ENCODE measurements at places on chromosomes 3 and 15.
A peak's percentile ranks its signal among the peaks of the same experiment; 100 is the strongest.

DNA sequence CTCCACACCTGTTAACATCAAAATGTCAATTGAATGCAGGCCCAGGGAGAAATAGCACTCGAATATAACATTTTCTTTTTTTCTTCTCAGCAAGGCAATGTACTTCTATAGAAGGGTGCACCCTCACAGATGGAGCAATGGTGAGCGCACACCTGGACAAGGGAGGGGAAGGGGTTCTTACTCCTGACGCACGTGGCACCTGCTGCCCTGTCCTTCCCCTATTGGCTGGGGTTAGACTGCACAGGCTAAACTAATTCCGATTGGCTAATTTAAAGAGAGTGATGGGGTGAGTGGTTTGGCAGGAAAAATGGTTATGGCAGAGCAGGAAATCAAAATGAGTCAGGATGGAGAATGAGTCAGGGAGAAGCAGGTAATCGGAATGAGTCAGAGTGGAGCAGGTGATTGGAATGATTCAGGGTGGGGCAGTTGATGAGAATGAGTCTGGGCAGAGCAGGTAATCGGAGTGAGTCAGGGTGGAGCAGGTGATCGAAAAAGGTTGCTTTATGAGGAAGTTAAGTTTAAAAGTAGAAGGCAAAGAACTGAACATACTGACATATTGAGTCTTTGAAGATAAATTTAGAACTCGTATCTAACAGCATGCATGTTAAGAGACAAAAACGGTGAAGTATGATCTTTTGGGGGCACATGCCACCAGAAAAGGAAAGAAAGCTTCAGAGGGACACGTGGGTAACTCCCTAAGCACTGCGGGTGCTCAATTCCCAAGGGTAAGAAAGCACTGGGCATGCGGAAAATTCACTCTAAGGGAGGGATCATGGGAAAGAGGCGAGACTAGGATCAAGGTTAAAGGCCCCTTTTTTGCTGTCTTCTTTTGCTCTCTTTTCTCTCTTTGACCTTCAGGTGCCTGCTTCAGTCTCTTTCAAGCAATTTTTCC lies 72.9 kb upstream of the GALNT15 start:
- no peak for DNase-seq

DNA sequence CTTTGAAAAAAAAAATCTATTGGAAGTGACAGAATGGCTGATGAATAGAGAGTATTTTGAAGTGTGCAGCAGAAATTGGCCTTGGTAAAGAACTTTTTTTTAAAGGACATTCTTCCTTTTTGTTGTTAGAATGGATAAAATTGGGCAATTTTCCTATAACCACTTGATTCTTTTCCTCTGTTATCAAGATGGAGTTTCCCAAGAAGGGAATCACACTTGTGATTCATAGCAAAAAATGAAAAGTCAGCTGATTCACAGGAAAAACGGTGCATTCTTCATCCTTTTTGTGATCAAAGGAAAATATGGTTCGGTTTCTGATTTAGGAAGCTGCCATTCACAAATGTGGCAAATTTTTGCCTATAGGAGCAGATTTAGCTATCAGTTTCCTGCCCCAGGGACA lies 486.8 kb downstream of the GBE1 start:
- DNase-seq = no peak

- no peak for DNase-seq
Measured at GRCh38 chr3:147305533-147306250, 100.7 kb downstream of the ZIC4 start.

DNA sequence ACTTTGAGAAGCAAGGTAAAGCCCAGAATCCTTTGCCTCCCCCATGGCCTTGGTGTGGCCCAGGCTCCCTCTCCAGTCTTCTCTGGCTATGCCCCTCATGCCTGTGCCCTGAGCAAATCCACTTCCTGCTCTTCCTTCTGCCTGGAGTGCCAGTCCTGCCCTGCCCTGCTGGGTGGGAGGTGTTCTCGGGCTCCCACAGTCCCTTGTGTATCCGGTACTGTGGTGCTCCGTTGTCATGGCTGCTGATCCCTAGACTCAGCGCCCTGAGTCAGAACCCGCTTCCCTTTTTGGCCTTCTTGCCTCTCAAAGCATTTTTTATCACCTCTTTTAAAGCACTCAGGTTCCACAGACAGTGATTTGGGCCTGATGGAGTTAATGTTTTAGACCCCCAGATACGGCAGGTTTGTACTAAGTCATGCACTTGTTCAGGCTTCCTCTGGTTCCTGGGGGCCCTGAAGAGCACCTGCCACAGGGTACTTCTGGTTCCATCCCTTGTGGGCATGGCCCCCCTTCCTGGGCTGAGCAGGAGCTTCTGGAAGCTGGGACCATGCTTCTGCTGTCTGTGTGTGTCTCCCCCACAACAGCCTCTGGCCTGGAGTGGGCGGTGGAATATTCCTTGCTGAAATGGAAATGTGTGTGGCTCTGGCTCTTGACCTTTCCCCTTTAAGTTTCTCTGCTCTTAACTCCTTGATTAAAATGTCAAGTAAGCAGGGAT lies 29.6 kb upstream of the ADAMTS7 start:
- DNase-seq = no peak

GRCh38 chr15:43285609-43286037 lies 18.9 kb upstream of the TGM5 start:
- DNase-seq = peak; percentile 48

GRCh38 chr3:152195206-152195605 lies 73.5 kb upstream of the MBNL1 start:
- DNase-seq = no peak

GRCh38 chr15:69467636-69468035 lies 15.0 kb downstream of the RPLP1 start:
- peak; percentile 54 for DNase-seq

- DNase-seq = no peak
Measured at GRCh38 chr15:59410391-59410896, 27.5 kb upstream of the FAM81A start.

DNA sequence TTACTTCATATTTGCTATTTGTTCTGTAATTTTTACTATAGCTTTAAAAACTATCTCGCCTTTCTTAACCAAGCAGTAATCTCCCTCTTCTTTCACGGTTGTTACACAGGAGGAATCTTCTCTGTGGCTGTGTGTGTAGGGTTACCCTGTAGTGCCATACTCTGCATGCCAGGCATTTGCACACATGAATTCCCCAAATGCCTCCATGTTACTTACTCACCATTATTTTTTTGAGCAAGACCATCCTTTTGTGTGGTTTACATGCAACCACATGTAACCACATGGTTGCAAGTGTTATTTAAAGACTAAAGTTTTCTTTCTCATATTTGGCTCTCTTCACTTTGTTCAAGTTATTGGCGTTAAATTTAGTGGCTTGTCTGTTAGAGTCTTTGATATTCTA lies 45.5 kb downstream of the HPS3 start:
- DNase-seq = no peak

GRCh38 chr3:158420654-158421396 lies 150.2 kb upstream of the MLF1 start:
- DNase-seq = no peak

DNA sequence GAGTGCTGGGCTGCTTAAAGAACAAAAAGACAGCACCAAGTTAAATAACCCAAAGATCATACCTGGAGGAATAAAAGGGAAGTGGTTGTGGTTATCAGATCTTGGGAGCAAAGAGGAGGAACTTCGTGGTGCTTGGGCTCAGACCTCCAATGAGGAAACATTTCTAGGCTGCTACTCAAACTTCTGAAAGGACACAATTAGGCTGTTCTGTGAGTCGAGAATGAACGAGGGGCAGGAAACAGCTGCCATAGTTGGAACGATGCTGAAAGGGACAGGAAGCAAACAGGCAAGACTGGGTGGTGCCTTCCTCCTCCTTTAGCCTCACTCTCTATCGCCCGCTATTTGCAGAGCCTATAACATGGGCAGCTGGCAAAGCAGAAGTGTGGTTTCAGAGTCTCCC lies 276.3 kb upstream of the ARRDC4 start:
- no peak for DNase-seq

DNA sequence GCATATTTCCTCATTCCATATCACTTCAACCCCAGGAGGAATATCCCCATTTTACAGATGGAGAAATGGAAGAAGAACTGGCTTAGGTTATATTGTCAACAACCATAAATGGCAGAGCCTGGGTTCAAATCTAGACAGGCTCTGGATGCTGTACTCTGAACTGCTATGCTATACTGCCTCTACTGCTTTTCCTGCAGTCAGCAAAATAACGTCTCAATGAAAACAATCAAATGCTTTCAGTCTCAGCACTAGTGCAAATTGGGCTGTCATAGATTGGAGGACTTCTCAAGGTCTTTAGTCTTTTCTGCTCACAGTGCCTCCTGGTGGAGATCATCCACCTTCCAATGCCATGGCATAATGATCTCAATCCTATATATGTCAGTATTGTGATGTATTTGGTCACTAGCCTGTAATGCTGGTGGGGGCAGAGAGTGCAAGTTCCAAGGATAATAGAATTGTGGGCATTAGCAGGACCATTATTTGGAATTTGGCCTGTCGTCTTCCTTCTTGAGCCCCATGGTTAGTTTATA lies 285.0 kb downstream of the CLSTN2 start:
- DNase-seq = no peak

DNA sequence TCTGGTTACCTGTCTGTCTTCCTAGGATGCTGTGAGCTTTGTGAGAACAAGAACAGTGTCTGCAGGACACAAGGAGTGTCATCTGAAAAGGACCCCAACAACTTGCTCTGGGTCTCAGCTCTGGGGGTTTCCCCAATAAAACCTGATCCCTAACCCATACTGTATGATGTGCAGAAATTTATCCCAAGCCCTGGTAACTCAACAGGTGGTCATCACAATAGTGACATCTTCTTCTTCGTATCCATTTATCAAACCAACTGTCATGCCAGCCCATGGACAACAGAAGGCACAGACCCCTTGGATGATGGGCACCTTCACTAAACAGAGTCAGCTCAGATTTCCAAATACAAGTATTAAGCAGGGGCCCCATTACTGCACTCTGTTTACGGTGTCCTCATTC lies 127.5 kb downstream of the UACA start:
- DNase-seq = no peak

- peak; percentile 64 for DNase-seq
Measured at GRCh38 chr15:43517354-43518196, at the start of gene MAP1A. MAP1A (plus strand) TSS chr15:43517608; CDS start chr15:43521474, 3,866 bp downstream.

GRCh38 chr3:44862226-44862637 lies 520 bp downstream of the TMEM42 start:
- DNase-seq = peak; percentile 57

DNA sequence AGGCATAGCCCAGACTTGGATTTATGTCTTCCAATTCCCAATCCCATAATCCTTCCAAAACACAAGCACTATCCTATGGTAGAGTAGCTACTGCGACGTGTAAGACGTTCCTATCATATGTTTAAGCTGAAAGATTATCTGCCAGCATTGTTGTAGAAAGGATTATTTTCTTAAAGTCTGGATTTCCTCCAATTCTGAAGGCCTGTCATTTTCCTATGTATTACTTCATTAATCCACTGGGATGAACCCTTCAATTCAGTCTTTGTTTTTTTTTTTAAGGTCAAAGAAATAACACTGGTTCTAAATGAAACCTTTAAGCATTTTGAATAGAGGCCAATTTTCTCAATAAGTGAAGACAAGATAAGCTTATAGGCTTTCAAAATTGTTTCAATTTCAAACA lies 289.0 kb downstream of the SLC9A9 start:
- no peak for DNase-seq

GRCh38 chr15:39896846-39897245 lies 23.2 kb downstream of the GPR176 start:
- DNase-seq = no peak

DNA sequence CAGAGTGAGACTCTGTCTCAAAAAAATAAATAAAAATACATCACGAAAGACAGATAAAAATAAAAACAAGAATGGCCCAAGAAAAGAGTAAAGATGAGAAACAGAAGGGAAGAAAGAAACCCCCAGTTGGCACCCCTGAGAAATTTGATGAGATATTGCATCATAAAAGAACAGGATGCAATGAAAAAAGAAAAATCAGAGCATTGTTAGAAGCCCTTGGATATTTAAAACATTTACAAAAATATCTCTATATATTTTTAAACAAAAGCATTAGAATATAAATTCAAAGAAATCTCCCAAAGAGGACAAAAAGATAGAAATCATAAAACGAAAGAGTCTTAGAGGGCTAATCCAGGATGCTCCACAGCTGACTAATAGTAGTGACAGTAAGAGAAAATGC lies 18.6 kb upstream of the ZBTB38 start:
- DNase-seq = no peak

- no peak for DNase-seq
Measured at GRCh38 chr3:67083277-67083676, 85.2 kb downstream of the KBTBD8 start.

- no peak for DNase-seq
Measured at GRCh38 chr3:188310270-188310710, 156.3 kb downstream of the LPP start.

DNA sequence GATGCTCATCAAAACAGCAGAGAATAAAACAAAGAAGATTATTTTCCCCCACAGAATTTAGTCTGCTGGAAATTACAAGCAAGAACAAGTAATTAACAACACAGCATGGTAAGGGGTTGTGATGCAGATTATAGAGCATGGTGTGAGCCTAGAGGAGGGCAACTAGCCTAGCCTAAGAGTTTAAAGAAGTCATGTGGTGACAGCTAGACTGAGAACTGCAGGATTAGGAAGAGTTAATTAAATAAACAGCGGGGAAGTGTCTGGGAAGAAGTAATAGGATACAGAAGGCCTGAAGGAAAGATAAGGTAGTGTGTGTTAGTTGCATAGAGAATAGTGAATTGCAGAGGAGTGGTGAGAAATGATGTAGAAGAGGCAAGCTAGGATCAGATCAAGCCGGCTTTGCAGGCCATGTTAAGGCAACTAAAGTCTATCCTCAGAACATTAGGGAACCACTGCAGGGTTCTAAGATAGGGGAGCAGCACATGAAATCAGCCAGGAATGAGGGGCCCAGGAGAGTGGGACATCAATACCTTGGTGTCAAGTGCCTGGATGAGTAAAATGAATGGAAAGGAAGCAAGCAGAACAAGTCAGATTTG lies 11.9 kb upstream of the PKM start:
- DNase-seq = no peak

GRCh38 chr15:60057554-60057953 lies 53.4 kb downstream of the FOXB1 start:
- no peak for DNase-seq

GRCh38 chr15:85618228-85618505 lies 176.6 kb downstream of the KLHL25 start:
- no peak for DNase-seq

DNA sequence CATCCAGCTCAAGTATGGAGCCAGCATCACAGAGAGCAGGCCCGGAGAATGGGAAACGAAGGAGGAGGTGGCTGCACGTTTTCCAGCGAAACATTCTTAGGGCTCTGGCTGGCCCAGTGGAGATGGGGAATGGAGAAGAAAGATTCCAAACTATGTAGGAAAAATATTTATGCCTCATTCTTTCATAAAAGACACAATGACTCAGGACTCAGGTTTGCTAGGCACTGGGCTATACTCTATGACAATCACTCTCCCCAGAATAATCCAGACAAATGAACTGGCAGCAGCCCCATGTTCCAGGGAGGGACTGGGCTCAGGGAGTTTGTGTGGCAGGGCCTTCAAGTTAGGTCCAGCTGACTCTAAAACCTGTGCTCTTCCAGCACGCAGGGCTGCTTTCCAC lies 110.8 kb upstream of the RAD18 start:
- no peak for DNase-seq

- DNase-seq = no peak
Measured at GRCh38 chr3:126309861-126310655, 47.1 kb downstream of the KLF15 start.

GRCh38 chr15:66955871-66956585 lies 109.4 kb upstream of the SMAD3 start:
- DNase-seq = no peak

GRCh38 chr3:47705391-47705790 lies 76.3 kb downstream of the SMARCC1 start:
- no peak for DNase-seq

- DNase-seq = no peak
Measured at GRCh38 chr3:78091478-78092119, 1051.7 kb downstream of the ROBO2 start.

GRCh38 chr3:136586580-136586979 lies 165.6 kb downstream of the STAG1 start:
- DNase-seq = no peak

Data from NCI-H1417 (cell line).